ENCODE measurements at places on chromosomes 12 and 14.

GRCh38 chr12:23115984-23116383, 491.0 kb downstream of the ETNK1 start:
- no peak for DNase-seq

- no peak for DNase-seq
Measured at GRCh38 chr12:70983692-70984091, 63.2 kb upstream of the PTPRR start.

DNA sequence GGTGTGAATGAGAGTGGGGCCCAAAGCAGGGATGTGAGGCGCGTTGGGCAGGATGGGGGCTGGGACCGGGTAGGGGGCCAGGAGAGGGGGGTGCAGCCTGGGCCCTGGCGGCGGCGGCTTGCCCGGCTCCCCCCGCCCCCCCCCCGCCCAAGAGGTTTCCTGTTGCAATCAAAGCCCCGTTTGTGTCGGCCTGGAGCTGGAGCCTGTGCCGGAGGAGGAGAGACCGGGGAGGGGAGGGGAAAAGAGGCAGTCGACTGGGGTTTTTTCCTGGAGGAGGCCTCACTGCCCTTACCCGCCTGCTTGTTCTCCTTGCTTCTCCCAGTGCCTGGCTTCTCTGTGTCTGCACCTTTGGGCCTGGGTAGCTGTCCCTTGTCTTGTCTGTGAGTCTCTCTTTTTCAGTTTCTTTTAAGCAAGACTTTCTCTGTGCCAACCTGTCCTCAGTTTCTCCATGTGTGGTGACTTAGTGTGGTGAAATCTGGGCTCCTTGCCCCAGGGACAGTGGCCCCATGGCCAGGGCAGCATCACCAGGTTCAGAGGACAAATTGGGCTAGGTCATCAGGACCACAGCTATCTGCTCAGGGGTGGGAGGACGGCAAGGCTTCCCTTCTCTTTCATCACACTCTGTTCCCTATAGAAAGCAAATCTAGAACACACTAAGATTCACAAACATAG, 8.5 kb downstream of the RARG start:
- DNase-seq, result peak; percentile 53

- DNase-seq, result peak; percentile 73
Measured at GRCh38 chr12:51009056-51009440, 17.1 kb downstream of the SLC11A2 start.

DNA sequence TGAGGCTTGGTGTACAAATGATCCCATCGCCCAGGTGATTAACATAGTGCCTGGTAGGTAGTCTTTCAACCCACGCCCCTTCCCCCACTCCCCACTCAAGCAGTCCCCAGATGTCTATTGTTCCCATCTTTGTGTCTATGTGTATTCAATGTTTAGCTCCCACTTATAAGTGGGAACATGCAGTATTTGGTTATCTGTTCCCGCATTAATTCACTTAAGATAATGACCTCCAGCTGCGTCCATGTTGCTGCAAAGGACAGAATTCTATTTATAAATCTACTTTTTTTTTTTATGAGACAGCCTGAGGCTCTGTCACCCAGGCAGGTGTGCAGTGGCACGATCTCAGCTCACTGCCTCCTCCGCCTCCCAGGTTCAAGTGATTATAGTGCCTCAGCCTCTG, 15.7 kb downstream of the SPX start:
- DNase-seq, result no peak

DNA sequence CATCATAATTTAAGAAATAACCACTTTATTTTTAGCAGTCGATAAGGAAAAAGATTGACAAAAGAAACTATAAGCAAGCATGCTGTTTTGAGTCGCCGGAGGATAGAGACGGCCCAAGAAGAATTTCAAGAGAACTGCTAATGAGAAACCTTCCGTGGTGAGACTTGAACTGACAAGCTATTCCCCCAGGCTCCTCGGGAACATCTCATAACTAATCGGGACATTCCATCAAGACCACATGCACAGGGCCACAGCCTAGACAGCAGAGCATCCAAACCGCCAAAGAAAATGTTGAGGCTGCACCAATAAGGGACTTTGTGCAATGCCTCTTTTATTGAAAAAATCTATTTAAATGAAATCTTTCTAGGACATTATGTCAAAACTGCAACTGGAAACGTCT, 51.0 kb downstream of the YEATS4 start:
- DNase-seq, result no peak

GRCh38 chr14:55921511-55921910, 196.7 kb upstream of the PELI2 start:
- no peak for DNase-seq

DNA sequence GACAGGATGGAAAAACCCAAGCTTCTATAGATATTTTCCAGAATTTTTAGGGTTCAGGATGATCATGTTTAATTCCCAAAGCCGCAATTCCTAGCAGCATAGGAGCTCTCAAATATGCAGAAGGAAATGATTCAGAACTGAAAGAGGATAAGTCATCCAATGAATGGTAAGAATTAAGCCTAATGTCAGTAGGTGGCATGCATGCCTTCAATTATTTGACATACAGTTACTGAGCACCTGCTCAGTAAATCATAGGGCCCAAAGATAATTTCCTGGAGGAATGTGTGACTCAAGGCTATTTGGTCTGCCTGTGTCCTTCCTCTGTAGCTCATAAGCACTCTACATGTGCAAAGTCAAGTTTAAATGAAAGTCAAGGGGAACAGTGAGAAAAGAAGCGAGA, 116.8 kb upstream of the SLC38A4 start:
- DNase-seq, result no peak

DNA sequence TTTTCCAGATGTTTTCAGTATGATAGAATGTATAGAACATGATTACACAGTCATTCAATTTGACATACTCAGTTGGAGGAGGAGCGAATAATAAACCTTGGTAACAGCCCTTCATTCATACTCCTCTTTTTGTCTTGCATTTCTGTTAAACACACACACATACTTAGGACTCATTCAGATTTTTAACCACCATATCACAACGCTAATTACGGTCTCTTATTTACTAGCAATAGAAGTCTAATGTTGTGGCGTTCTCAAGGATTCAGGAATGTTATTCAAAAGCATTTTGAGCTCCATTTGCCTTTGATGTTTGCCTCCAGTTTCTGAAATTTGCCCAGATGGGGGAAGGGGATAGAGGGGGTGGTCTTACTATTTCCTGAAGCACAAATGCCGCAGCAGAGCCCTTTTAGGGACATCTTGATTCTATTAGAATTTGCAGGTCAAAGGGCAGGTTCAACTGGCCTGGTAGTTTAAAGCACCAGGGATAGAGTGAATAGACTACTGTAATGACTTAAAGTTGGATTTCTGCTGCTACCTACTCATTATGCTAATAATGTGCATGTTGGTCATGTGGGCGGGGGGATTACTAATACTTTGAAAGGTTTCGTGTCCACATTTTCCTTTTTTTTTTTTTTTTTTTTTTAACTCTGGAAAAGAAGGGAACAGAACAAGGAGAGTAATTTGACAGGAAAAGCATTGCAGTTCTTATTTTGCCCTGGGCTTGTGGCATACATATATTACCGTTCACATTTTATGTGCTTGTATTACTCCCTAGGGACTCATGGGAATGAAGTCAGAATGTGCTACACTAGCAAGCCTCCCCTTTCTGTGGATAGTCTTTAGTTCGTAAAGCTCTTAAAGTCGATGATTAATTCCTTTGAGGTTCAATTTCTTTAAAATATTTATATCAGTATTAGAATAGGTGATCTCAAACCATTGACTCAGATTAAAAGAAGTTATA, 226.8 kb downstream of the FBXL14 start:
- DNase-seq, result no peak

- DNase-seq, result no peak
Measured at GRCh38 chr12:100058482-100059029, 73.8 kb upstream of the ANKS1B start.

GRCh38 chr12:115384391-115384790, 700.4 kb upstream of the TBX3 start:
- no peak for DNase-seq

DNA sequence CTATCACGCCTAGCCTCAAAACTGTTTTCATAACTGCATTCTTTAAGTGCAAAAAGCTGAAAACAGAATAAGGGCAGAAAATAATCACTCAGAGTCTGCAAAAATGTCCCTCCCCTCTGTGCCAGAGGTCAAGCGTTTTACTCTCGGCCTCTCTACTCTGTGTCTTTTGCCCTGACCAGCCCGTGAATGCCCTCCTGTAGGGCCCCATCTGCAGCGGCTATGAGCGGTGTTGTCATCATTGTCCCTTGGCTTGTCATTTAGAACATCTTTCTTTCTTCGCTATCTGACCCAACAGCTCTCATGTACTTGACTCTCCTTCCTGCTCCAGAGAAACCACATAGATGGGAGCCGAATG, 21.7 kb downstream of the ELK3 start:
- no peak for DNase-seq

- no peak for DNase-seq
Measured at GRCh38 chr12:267581-268482, 5.2 kb upstream of the SLC6A13 start.

- DNase-seq, result no peak
Measured at GRCh38 chr12:14471497-14471896, 96.2 kb downstream of the PLBD1 start.

DNA sequence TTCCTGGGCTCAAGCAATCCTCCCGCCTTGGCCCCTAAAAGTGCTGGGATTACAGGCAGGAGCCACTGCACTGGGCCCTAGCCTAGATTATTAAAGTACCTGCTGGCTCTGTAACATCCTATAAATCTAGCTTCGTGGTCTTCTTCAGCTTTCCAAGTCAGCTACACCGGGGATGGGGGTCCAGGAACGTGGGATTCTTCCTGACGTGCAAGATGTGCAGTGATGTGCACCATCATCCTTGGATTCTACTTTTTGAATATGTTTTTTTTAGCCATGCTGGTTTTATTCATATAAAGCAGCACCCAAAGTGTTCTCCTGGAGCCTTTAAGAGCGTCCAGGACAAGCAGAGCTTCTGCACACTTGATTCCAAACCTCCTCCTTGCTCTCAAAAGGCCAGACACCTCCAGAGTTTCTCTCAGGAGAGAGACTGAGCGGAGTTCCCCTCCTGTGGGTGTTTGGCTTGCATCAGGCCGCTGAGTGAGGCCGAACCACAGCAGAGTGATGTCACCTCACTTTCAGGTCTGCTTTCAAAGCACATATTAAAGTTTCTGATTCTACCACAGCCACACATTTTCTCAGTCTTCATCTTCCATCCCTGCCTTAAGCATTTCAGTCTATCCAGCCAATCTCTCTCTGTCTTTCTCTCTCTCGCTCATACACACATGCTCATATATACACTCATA, 33.4 kb downstream of the VCPKMT start:
- peak; percentile 91 for DNase-seq

GRCh38 chr12:26939953-26940352, 1.7 kb downstream of the FGFR1OP2 start:
- no peak for DNase-seq

GRCh38 chr12:70876952-70877351, 43.6 kb downstream of the PTPRR start:
- no peak for DNase-seq

DNA sequence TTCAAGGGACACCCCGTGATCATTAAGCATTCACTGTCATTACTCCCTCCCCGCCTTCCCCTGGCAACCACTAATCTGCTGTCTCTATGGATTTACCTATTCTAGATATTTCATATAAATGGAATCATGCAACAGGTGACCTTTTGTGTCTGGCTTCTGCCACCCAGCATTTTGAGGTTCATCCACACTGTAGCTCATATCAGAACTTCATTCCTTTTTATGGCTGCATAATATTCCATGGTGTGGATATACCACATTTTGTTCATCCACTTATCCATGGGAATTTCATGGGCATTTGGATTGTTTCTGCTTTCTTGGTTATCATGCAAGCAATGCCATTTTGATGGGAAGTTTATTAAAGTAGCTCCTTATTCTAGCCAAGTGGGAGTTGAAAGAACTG, 184.2 kb upstream of the VASH1 start:
- no peak for DNase-seq

DNA sequence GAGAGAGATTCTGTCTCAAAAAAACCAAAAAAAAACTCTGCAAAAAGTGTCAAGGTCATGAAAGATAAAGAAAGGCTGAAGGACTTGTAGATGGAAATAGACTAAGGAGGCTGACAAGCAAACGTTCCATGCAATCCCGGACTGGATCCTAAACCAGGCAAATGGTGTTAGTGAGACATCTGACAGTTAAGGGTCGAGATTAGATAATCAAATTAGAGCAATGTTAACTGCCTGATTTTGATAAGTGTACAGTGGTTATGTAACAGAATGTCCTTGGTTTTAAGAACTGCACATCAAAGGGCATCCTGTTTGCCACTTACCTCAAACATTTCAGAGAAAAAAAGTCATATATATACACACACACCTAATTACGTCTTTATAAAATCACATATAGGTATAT, 3.5 kb upstream of the RAN start:
- DNase-seq, result peak; percentile 12

- no peak for DNase-seq
Measured at GRCh38 chr12:108151533-108152169, 22.6 kb downstream of the WSCD2 start.

- no peak for DNase-seq
Measured at GRCh38 chr14:102610968-102611811, 18.7 kb downstream of the RCOR1 start.

GRCh38 chr14:33938131-33938949, 12.5 kb downstream of the EGLN3 start:
- no peak for DNase-seq

- no peak for DNase-seq
Measured at GRCh38 chr14:77260631-77261030, 10.4 kb downstream of the NGB start.

DNA sequence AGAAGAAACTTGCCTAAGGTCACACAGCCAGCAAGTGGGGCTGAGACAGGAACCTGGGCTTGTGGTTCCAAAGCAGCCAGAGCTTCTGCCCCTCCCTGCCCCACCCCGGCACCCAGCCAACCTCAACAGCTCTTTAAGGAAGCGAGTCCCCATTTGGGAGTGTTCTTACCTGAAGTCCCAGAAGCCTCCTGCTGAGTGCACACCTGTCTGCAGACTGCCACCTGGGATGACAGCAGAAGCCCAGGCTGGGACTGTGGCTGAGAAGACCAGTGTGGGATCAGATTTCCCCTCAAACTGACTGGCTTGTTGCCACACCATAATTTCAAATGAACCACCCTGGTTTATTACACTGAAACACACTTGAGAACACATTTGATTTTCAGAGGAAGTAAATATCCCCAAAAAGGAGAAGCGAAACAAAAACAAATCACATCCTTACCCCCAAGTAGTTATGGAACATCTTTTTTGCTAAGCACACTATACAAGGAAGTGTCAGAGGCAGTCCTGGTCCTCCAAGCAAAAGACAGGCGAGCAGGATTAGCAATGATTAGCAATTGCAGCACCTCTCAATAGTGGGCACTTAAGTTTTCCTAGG, 6.3 kb upstream of the RIN3 start:
- peak; percentile 44 for DNase-seq

GRCh38 chr14:50311337-50311971, 575 bp downstream of the L2HGDH start:
- DNase-seq, result no peak

GRCh38 chr12:25903603-25904245, 54.8 kb upstream of the RASSF8 start:
- no peak for DNase-seq

DNA sequence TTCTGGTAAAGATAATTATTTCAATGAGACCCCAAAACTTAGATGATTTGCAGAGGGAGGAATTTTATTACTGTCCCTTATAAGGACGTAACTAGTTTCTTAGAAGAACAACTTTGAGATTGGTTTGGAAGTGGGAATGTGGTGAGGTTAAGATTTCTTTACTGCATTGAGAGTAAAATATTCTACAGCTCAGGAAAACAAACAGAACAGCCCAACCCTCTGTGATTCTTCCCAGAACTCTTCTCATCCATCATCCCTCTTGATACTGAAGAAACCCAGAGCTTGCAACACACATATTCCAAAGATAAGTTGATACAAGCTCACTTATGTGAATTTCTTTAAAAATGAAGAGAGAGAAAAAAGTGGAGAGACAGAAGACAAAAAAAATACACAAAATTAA, 234.2 kb downstream of the CRADD start:
- DNase-seq, result no peak

All from activated CD4-positive, alpha-beta T cell treated with anti-CD3 and anti-CD28 coated beads, Interleukin-2, amount 10 ng/mL, durations not matched to agents 7 days and 5 days (primary cell).